ENCODE measurements at places on chromosomes 12 and 14.

- DNase-seq: no peak
Measured at GRCh38 chr14:70425354-70425753, 8.5 kb upstream of the SYNJ2BP start.

DNA sequence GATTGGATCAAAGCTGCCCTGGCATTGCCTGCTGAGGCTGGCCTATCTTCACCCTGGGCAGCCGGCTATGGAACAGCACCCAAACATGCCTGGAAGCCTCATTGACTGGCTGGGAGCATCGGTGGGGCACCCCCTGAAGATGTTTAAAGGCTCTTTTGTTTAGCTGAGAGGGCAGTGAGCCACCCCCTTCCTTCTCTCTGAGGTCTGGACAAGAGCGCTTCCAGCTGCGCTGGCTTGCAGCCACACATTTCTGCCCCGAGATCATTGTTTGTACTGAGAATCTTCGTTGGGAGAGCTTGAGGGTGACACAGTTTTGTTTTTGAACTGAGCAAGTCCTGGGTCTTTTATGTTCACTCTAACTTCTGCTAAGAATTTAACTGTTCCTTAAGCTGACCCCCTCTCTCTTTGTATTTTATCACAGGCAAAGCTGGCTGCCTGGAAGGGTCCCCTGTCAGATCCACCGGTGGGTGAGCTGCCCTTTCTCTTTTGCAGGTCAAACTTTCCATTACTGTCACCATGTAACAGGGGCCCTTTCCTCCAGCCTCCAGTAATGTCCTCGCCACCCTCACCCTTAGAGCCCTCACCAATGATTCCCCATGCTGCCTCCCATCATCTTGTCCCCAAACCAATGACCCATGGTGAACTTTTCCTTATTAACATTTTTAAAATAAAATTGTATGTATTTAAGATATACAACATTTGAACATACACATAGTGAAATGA is 212.2 kb downstream of the KIF26A start:
- DNase-seq: no peak

- no peak for DNase-seq
Measured at GRCh38 chr12:8446642-8447547, 8.9 kb upstream of the CLEC6A start.

DNA sequence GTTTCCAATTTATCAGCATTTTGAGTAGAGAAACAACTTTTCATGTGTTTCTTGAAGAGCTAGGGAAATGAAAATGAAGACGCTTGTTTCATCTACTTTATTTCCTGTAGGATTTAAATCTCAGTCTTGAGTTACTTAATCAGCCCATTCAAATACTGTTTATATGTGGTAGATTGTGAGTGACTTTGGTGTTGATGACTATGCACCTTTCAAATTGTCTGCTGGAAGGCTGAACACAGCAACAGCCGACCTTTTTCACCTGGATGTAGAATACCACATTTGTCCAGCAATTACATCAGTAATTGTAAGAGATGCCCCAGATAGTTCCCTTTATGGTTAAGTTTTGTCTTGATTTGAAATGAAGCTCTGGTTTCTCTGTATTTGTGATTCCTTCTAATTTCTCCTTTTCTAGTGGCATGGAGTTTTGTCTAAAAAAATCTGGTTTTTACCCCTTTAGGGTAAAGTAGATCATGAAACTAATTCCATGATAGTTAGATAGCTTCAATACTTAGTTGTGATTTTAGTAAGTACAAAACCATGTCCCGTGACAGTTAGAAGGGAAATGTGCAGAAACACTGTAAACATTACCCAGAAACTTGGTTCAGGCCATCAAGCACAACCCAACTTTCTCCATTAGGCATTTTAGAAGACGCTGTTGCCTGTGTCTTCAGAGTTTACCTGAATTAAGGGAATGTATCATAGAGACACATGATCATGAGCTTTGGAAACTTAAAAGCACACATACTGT is 165.0 kb downstream of the SRGAP1 start:
- DNase-seq: no peak

- no peak for DNase-seq
Measured at GRCh38 chr12:80041071-80041470, 58.3 kb upstream of the OTOGL start.

- DNase-seq: no peak
Measured at GRCh38 chr12:33313476-33313875, 126.1 kb downstream of the SYT10 start.

- no peak for DNase-seq
Measured at GRCh38 chr14:37625597-37626595, 30.5 kb downstream of the TTC6 start.

DNA sequence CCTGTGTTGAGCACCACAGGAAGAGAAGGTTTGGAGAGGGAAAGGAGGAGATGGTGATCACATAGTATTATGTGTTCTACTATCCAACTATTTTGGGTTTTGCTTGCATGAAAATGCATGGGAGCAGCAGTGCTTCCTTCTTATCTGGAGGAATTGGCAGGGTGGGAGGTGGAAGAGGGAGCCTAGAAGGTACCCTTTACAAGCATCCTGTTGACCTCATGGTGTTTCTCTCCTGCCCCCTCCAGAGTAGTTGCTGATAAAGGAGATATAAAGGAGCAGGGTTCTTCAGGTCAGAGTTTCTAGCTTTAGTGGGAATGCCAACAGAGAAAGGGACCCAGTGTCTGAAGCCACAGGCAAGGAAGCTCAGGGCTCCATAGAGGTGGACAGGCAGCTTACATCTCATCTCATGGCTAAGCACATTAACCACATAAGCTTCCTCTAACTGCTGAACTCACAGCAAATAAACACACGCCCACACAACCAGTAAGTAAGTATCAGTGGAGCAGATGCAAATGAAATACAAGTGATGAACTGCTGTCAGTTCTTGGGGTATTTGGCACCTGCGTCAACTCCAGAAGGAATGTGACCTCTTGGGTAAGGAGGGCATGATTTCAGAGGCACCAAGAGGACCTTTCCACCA is 174.2 kb upstream of the SLC38A2 start:
- no peak for DNase-seq
